ENCODE measurements at places on chromosomes 2 and 18.

DNA sequence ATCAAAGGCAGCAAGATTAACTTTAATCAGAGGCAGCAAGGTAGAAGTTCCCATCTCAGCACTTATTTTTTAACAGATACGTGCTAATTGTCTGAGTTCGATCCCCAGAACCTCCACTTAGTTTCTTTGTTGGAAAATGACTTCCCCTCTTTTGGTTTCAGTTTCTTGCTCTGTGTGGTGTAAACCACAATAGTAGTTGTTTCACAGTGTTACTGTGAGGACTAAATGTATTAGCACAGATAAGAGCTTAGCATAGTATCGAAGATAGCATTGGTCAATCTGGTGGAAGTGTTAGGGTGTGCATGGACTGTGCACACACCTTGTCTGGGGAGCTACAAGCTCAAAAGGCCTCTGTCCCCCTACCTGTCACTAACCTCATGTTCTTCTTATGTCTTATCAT lies 988.3 kb upstream of the GYPC start:
- DNase-seq = no peak

DNA sequence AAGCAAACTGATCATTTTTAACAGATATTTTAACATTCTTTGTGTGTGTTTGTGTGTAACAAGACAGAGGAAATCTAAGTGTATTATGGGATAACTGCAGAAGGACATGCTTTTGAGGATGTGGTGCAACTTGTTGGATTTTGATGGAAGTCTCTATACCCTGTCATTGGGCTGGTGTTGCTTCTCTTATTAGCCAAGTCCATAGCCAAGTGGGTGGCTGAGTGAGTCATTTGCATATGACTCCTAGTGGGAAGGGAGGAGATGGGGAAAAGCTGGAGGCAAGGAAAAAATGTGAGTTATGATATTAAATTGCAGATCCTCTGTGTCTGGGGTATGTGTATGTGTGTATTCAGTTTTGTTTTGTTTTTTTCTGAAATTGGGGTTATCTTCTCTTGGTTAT lies 879.9 kb downstream of the DCC start:
- DNase-seq = no peak

GRCh38 chr18:46445522-46446313 lies 211.3 kb downstream of the LOXHD1 start:
- DNase-seq = no peak

GRCh38 chr2:205386109-205386508 lies 296.2 kb upstream of the NRP2 start:
- no peak for DNase-seq

GRCh38 chr2:224407241-224407701 lies 5.4 kb upstream of the FAM124B start:
- no peak for DNase-seq

DNA sequence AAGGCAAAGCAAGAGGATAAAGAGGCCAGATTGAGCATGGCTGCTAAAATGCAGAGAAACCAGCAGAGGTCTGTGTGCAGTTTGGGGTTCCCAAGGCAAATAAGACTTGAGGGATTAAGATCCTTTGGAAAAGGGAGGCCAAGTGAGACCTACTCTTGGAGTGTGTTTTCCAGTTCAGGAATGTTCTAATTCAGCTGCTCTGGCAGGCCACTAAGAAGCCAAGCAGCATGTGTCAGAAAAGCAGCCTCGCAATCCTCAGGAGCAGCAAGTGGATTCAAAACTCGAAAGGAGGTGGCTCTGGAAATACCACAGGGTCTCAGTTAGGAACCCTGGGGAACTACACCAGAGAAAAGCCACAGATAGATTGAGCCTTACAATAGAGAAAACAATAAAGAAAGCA lies 569.2 kb downstream of the METTL4 start:
- DNase-seq = no peak

DNA sequence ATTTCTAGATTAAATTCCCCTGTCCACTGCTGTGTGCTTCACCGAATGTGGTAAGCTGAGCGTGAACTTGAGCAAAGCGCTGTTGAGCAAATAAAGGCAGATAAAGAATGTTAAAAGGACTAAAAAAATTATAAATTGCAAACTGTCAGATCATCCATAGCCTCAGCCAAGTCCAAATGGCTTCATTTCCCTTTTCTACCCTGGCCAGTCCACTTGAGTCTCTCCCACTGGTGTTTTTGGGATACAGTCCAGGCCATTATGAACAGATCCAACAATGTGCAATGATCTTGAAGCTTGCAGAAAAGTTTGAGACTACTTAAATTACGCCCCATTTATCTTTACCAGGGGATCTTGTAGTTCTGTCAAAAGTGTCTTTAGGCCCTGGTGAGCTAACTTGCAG lies 254.6 kb upstream of the PIK3C3 start:
- no peak for DNase-seq

GRCh38 chr2:76953733-76954347 lies 568.3 kb downstream of the LRRTM4 start:
- DNase-seq = peak; percentile 2

DNA sequence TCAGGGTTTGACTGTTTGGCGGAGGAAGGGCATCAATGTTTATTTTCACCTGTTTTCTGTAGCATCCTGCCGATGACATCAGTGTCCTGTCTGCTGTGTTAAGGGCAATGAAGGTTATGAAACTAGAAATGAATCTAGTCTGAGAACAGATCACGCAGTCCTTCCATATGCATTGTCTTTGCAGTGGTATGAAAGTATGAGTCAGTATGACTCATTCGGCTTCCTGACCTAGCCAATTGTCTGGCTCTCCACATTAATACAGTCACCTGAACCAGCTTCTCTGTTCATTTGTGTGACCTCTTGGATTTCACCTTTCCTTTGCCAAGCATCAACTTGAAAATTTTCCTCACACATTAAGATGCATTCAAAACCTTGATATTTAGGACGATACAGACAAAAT lies 353.8 kb downstream of the RND3 start:
- no peak for DNase-seq

GRCh38 chr2:160984426-160985077 lies 175.7 kb upstream of the TANK start:
- no peak for DNase-seq

DNA sequence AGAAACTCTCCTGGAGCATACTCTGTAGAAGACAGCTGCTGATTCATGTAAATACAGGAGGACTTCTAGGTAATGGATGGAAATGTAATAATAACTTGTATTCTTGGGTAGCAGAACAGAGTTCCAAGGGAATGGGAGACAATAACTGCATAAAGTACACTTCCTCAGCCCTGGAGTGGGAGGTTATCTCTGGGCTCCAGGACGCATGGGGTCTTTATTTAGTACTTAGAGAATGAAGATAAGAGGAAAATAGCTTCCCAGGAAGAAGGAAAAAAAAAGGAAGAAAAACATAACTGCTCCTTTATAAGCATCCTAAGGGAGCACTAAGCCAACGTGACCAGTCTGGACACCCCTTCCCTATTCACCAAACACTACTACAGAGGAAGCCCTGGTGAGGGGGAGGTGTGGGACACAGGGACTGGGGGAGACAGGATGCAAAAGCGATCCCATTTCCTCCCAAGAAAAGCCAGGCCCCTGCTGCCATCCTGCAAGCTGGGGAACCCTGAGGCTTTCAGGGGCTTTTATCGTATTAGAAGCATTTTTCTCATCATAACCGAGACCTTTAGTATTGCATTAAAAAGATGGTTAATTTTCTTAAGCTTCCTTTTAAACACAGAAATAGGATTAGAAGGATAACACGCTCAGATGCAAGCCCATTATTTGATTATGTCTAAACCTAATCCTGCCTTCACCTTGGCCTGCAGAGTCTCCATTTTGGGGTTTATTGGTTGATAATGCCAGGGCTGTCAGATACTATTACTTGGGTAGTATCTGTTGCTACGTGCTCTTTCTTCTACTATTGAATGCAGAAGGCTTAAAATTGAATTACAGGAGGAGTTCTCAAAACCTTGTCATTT lies 78.5 kb downstream of the KLF7 start:
- DNase-seq = no peak

GRCh38 chr2:192159208-192159607 lies 35.5 kb downstream of the TMEFF2 start:
- no peak for DNase-seq

GRCh38 chr2:216299588-216299987 lies 72.7 kb downstream of the MARCHF4 start:
- no peak for DNase-seq

- DNase-seq = no peak
Observed at GRCh38 chr18:76771192-76771799, 51.1 kb upstream of the ZNF236 start.

DNA sequence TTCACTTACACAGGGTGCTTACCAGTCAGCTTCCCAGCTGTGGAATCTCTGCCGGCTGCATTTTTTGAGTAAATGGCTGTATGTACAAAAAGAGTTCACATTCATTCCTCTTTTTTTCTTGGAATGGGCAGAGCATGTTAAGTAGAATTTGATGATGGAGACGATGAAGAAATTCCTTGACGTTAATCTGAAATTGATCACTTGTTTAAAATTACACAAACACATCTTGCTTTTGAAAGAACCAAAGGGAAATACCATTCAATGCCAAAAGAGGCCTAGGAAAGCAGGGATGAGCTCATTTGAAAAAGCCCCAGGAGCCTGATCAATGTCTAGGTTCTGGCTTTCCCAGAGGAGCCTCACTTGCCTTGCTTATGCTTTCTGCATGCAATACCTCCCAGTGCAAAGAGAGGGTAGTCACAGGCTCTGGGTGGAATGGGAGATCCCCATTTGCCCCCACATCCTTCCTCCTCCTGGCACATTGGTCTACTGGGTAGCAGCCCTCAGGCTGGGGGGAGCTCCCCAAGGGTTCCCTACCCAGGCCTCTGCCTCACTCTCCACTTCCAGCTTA lies 12.3 kb upstream of the SMAD7 start:
- DNase-seq = no peak

GRCh38 chr18:65221736-65222135 lies 529.1 kb upstream of the CDH7 start:
- DNase-seq = no peak

GRCh38 chr2:110669079-110669478 lies 8.8 kb downstream of the BUB1 start:
- no peak for DNase-seq

DNA sequence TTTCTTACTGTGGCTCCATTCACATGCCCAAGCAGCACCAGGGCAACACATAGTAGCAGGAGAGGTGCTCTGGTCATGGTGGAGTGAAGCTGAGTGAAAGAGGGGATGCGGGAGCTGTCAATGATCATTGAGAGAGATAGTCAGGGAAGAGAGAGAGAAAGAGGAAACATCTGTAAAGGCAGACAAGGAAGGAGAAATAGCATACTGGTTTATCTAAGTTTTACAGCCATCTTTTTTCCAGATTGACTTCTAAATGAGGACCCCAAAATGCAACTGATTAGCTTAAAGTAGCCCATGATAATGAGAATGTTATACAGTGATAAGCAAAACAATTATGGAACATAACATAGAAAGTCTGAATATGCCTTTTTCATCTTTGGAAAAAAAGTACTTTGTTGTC lies at the start of gene C2orf66:
TSS of gene C2orf66 (minus strand) at position 96 of the 400 bp plus-strand sequence. CDS start at position 77, 19 bp downstream.
- no peak for DNase-seq

GRCh38 chr2:41417511-41417910 lies 630.3 kb upstream of the PKDCC start:
- no peak for DNase-seq

DNA sequence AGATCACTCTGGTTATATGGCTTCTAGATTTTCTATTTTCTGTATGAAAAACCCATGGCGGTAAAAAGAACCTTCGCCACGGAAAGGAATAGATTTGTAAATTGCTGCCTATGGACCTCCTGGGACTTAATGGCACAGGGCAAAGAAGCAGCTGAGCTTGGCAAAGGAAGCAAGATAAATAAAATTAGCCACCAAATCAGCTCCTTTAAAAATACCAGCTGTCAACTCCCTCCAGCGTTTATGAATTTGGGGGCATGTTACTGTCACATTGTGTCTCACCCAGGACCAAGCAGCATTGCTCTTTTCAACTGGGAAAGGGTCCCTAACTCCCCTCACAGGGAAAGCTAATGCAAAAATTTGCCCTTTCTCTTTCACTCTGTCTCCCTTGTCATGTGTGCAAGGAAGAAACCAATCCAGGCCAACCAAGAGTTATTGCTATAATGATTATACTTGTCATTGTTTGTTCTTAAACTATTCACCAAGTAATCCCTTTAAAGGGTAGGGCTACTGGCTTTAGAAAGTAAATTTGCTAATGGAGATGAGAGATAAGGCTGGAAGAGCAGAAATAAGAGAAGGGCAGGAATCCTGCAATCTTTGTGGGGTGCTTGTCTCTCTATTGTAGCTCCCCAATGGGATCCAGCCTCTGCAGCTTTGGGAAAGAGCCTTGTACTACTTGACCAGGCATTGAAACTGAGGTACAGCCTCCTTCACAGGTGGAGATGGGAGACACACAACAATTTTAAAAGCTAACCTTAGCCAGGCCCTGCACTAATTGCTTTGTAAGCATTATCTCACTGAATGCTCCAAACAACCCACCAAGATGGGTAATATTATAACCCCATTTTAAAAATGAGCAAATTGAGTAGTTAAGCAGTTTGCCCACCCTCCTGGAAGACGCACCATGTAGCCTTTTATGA lies 119.1 kb upstream of the KLF7 start:
- no peak for DNase-seq

All from left colon (tissue), 2 donors.